NCI-H2081 (cell line): ENCODE measurements at places on chromosomes 5 and 9.

- no peak for DNase-seq
These were observed 52.6 kb downstream of the SAR1B start for GRCh38 chr5:134580001-134580460.

DNA sequence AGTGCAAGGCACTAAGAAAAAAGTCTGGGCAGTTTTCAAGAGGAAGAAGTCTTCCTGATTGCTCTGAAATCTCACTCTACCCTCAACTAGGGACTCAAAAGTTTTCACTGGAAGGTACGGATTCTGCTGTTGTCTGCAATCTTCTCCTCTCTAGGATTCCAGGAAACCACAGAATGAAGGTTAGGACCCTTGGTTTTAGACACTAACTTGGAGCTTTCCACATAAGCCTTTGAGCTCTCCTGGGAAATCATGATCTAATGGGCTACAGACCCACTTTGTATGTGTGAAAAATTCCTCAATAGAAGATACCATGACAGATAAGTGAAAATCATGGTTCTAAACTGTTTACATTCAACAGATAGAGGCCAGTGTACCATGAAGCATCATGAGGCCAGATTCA is 265.1 kb downstream of the PSAT1 start:
- DNase-seq, result no peak

DNA sequence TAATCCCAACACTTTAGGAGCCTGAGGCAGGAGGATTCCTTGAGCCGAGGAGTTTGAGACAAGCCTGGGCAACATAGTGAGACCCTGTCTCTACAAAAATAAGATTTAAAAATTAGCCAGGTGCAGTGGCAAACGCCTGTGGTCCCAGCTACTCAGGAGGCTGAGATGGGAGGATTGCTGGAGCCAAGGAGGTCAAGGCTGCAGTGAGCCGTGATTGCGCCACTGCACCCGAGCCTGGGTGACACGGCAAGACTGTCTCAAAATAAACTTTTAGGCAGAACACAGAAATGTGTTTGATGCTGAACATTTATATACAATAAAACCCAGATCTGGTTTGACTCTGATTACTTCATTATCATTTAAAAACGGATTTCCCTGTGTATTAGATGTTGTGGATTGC is 4.9 kb downstream of the ENTR1 start:
- no peak for DNase-seq

GRCh38 chr5:6772886-6773285 is 59.7 kb downstream of the TENT4A start:
- DNase-seq, result no peak

GRCh38 chr5:132026516-132027008 is 15.1 kb upstream of the ACSL6 start:
- no peak for DNase-seq

- DNase-seq, result no peak
These were observed 7.8 kb upstream of the LCN1 start for GRCh38 chr9:135513351-135513846.

GRCh38 chr9:76500061-76500460 is 41.1 kb downstream of the GCNT1 start:
- DNase-seq, result no peak

GRCh38 chr5:107576736-107577393 is 93.9 kb downstream of the EFNA5 start:
- no peak for DNase-seq

DNA sequence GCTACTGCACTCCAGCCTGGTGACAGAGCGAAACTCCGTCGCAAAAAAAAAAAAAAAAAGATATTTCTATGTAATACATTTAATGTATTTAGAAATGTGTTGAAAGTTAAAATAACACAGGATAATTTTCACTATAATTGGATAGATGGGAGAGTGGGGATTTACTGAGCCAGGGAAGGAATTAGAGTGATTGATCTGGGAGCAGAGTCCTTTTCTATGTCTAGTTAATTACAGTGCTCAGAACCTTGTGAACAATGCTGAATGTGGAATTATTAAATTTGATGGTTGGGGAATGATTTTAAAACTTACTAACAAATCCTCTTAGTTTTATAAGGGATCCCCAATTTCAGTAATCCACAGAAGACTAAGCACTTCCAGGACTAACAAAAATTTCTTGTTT is 239.7 kb downstream of the CSNK1G3 start:
- no peak for DNase-seq

DNA sequence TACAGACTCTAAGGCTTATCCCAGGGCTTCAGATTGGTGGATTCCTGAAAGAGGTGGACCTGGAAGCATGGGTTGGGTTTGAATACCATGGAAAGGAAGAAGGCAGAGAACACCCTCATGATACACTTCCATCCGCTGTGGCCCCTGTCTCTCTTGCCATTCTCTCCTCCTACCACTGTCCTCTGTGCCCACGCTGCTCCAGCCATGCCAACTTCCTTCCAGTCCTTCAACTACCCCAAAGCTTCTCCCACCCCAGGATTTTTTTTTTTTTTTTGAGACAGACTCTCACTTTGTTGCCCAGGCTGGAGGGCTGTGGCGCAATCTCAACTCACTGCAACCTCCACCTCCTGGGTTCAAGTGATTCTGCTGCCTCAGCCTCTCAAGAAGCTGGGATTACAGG is 1.7 kb upstream of the SPARC start:
- DNase-seq, result no peak

- no peak for DNase-seq
These were observed 110.9 kb downstream of the COL23A1 start for GRCh38 chr5:178479261-178479660.

DNA sequence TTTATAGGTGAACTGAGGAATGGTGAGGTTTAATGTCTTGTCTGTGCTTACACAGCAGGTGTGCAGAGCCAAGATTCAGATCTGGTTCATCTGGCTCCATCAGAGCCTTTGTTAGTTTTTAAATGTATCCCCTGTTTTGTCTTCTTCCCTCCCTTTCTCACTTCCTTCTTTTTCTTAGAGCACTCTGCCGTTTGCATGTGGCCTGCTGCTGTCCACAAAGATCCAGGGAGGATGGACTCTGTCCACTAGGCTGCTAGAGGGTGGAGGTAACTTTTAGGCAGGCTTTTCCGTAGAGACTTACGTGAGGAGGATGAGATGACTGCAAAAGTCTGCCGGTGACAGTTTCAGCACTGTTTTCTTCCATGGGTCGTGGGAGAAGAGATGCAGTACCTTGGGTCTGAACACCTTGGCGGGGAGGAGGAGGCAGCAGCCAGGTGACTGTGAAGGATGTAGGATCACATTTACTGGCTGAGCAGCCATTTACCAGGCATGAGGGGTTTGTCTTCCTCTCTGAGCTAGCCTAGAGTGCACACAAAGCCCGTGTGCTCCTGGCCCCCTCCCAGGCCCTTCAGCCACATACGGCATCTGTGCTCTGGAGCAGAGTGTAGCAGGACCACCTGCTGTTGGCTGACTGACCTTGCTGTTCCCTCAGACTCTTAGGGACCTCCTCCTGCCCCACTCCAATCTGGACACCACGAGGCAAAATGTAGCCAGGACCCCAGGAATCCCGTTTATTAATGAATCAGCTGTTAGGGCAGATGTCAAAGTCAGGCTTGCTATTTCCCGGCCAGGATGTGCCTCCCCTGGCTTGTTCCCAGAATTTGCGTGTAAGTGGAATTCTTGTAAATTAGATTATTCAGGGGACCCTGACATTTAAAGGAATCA is 1.8 kb downstream of the NTMT1 start:
- DNase-seq, result no peak

- no peak for DNase-seq
These were observed 14.5 kb downstream of the EDIL3 start for GRCh38 chr5:84370176-84370575.

DNA sequence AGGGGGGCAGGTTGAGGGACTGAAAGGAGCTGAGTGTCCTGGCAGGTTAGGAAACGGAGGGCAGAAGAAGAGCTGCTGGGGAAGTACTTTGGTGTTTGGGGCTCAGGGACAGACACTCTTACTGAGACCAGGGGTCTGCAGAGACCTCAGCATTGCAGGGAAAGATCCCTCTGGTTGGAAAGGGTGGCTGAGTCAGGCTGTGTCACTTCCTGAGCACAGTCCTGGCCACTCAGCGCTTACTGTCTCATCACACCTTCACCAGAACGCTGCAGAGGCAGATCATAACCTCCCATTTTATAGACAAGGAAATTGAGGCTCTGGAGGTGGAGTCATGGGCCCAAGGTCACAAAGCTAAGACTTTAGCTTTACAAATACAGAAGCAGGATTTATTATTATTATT is 54.3 kb downstream of the LMX1B start:
- DNase-seq, result no peak

DNA sequence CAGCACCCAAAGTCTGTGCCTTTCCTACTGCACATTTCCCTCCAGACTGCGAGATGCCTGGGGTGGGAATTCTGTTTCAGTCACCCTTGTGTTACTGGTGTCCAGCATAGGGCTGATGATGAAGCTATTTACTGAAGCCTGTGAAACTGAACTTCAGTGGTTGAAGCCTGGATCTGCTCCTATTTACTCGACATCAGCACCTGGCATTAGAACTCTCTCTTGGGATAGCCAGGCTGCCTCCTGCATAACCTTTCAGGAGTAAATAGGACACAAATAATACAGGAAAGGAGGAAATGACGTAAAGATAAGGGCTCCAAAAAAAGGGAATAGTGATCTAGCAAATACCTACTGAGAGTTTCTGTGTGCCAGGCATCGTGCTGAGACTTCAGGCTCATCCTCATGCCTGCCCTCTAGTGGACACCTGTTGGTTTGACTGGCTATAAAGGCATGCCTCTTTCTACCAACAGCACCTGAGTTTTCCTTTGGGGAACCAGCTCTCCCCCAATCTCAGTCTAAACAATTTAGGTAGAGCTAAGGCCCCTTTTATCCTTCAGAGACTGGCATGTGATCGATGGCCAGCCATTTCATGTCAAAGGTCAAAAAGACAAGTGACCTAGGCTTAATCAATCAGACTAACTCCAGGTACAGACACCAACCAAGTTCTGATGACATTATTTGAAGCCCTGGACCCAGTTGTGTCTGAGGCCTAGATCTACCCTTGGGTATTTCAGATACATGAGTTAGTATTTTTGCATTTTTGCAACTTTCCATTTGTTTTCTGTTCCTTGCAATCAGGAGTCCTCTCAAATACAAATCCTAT is 192.1 kb upstream of the TRIM32 start:
- DNase-seq, result peak; percentile 21

DNA sequence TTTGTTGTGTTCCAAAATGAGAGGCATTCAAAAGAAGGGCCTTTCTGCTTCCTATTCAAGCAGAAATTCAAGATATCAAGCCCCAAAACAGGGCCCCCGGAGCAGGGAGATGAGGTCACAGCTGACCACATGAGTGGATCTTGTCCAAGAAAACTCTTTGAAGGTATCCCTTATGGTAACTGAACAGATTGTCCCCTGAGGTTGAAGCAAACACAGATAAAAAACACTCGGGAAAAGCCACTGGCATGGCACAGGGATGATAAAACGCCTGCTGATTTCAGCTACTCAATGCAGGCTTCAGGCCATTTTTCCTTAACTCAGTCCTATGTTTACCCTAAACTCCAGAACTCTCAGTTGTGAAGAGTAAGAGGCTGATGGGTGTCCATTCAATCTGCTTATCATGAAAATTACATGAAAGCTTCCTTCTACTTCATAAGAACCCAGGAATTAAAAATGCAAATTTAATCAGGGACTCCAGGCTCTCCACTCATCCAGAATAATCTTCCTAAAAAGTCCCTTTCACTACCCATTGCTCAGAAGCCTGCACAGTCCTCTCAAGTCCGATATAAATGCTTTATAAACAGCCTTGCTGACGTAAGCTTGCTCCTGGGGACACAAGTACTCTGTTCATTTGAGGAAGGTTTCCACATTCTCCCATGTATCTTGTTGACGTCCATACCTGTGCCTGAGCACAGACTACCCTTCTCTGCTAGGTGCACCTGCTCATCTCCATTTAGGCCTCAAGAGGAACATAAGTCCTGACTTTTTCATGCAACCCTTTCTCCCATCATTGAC is 35.9 kb upstream of the SLC1A3 start:
- no peak for DNase-seq

- no peak for DNase-seq
These were observed 271.9 kb downstream of the NSG2 start for GRCh38 chr5:174317256-174317894.

GRCh38 chr9:133120501-133121197 is 391 bp downstream of the RALGDS start:
- no peak for DNase-seq

- DNase-seq, result no peak
These were observed 139.6 kb downstream of the ARSB start for GRCh38 chr5:78845470-78845869.

DNA sequence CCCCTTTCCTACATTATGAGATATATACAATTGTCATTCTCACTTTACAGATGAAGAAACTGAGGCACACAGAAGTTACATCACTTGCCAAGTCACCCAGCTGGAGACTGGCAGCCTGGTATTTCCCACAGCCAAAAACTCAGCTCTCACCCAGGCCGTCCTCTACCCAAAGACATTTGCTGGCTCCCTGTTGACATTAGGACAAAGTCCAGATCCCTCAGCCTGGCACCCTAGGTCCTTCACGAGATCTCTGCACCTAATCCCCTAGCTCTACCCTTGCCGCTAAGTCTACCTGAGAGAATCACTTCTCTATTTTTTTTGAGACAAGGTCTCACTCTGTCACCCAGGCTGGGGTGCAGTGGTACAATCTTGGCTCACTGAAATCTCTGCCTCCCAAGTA is 26.8 kb upstream of the LHX2 start:
- no peak for DNase-seq

- DNase-seq, result no peak
These were observed 26.5 kb upstream of the ADRB2 start for GRCh38 chr5:148799737-148800527.

DNA sequence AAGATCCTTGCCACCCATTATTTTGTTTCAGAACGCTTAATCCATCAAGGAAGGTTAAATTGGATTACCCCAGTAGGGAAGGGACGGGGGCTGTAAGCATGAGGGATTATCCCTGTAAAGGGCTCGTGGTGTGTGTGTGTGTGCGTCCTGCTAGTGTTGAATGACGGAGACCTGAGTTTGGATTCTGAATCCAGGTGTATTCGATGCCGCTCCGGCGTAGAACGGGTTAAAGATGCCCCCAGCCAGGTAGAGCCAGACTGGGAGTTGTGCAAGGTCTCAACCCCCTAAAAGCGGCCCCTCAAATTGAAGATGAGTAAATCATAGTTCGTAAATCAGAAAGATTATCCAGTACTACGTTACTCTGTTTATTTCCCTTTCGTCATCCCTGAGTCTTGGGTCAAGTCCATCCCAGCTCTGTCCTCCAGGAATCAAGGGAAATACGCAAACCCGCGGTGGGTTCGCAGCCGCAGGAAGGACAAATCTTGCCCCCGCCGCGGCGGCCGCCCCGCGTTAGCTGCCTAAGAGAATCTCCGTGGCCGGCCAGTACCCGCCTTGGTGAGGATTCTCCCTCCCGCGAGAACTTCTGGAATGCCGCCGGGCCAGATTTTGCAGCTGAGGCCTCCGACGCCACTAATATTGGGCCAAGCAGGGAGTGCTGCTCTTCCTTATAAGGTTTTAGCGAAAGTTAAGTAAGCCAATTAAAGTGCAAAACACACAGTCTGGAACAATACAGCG is 586 bp upstream of the MTAP start:
- peak; percentile 59 for DNase-seq

GRCh38 chr5:163755505-163755904 is 250.1 kb downstream of the MAT2B start:
- DNase-seq, result no peak
